ENCODE measurements at places on chromosomes 3 and 15.

DNA sequence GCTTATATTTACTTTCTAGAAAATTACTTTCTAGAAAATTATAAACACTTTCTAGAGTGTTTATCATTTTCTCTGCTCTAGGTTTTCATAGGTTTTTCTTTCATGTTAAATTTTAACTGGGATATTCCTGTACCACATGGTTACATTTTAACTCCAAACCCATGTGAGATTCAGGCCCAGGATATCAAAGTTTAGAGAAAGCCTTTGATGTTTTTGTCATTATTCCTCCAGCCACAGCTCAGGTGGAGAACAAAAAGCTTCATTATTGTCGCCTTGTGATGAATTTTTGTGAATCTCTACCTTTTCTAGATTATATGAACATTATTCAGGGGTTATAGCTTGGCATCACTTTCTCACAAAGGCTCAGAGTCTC is 816.0 kb downstream of the SQOR start:
- no peak for DNase-seq

- DNase-seq: no peak
Measured at GRCh38 chr3:50239649-50240048, 3.6 kb downstream of the GNAI2 start.

DNA sequence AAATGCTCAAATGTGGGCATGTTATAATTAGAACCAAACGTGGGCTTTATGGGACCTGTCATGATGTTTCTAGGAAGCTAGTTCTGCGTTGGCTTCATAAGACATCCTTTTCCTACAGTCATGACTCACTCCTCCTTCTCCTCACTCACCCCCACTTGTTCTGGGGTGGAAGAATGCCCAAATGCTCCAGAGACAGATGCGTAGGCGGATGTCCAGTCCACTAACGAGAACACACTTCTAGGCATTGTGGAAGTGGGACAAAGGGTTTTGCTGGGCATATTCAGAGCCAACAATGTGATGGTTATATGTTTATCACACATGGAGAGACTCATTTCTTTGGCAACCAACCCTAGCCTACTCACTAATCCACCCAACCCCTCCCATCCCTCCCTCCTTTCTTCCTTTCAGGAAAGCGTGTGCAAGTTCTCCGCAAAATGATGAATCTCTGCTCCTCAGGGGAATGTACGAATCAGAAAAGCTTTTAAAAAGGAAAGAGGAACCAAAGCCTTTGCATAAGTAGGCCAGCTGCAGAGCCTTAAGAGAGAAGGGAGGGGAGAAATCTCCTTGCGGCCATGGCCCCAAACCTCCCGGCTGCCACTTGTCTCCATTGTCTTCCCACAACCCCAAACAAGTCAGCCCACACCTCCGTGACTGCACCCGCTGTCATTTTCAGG is 123.0 kb upstream of the SPRED1 start:
- DNase-seq: no peak

DNA sequence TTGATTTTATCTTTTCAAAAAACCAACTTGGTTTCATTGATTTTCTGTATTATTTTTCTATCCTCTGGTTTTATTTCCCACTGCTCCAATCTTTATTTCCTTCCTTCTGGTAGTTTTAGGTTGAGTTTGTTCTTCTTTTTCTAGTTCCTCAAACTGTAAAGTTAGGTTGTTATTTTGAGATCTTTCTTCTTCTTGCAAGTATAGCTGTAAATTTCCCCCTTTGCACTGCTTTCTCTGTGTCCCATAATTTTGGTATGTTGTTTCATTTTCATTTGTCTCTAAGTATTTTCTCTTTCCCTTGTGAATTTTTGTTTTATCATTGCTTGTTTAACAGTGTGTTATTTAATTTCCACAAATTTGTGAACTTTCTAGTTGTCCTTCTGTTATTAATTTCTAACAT is 120.0 kb downstream of the PLD1 start:
- no peak for DNase-seq

GRCh38 chr3:64483467-64483866 is 204.3 kb downstream of the ADAMTS9 start:
- DNase-seq: no peak

GRCh38 chr3:35498506-35499210 is 140.7 kb upstream of the ARPP21 start:
- no peak for DNase-seq

DNA sequence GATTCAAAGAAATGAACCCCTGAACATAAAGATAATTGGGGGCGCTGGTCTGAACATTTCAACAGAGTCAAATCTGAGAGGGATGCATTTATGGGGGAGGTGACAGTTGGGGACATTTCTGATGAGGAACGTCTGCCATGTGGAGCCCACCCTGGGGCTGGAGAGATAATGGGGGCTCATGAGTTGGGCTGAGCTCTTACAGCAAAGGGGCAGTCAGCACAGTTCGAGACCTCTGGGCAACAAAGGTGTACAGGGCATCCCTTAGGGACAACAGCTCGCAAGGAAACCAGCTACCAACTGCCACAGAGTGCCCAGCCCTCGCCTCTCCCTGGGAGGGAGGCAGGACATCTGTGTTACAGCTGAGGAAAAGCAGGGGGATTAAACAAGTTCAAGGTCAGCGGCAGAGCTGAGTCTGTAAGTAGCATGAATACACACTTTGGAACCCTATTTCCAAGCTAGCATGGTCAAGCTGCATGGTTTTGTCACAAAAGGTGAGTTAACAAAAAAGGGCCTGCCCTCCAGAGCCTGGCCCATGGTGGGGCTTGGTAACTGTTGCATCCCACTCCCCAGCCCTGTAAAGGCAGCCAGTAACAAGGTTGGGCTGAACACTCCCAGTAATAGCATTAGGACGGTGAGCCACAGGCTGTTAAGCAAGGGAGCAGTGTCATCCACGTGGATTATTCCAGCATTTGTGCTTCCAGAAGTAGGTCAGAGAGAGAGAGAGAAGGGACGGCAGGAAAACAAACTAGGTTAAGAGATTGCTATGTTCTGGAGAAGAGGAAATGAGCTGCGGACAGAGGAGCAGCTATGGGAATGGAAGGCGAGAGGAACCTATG is 4.3 kb downstream of the GNB5 start:
- no peak for DNase-seq

GRCh38 chr3:156741935-156742334 is 67.5 kb downstream of the TIPARP start:
- DNase-seq: no peak

GRCh38 chr3:107062787-107063186 is 314.5 kb upstream of the CCDC54 start:
- DNase-seq: no peak

DNA sequence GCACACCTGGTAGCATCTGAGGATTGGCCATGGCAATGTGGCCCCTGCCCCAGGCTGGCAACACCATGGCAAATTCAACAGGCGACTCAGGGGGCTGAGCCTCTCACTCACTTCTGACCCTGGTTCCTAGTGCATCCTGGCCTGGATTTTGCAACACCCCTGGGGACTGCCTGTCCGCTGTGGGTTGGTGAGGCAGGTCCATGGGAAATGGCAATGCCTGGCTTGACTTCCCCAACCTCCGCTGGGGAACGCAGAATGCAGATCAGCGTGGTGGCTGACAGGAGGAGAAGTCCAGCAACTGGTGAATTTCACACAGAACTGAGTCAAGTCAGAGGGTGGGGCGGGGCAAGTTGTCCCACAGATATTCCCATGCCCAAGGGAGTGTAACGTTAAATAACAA is 3.9 kb upstream of the PSTPIP1 start:
- peak; percentile 12 for DNase-seq

GRCh38 chr3:66372681-66373350 is 128.0 kb downstream of the LRIG1 start:
- peak; percentile 77 for DNase-seq

DNA sequence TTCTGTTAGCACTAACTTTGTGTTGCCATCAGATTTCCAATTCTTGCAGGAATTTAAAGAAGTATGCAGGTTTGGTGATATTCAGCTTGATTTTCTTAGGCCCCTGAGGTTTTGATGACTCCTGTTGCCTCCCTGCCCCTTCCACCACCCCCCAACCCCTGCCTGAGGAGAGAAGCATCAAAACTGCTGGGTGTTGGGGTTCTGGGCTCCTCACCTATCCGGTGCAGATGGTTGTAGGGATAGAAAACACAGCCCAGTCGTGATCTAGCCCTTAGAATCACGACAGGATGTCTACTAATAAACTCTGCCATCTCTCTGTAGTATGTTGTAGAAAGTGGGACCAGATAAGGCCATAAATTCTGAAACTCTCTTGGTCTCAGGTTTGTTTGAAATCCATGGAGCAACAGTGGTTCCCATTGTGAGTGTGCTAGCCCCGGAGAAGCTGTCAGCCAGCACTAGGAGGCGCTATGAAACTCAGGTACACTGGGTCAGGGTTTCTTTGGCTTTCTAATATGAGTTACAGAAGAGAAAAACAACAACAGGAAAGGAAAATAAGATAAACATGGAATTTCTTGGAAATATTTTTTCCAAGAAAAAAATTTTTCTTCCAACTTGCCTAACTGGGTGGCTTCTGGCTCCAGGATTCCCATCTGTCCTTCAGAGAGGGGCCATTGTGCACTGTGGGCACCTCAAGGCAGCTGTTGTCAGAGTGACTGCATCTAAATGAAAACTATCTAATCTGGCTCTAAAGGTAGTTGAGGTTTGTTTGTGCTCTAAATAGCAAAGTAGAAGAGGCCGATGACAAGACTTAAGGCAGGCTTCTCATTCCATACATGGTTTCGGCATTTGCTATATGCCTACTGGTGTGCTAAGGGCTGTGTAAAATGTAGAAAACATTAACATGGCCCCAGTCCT is 8.7 kb downstream of the SRP14 start:
- peak; percentile 68 for DNase-seq

DNA sequence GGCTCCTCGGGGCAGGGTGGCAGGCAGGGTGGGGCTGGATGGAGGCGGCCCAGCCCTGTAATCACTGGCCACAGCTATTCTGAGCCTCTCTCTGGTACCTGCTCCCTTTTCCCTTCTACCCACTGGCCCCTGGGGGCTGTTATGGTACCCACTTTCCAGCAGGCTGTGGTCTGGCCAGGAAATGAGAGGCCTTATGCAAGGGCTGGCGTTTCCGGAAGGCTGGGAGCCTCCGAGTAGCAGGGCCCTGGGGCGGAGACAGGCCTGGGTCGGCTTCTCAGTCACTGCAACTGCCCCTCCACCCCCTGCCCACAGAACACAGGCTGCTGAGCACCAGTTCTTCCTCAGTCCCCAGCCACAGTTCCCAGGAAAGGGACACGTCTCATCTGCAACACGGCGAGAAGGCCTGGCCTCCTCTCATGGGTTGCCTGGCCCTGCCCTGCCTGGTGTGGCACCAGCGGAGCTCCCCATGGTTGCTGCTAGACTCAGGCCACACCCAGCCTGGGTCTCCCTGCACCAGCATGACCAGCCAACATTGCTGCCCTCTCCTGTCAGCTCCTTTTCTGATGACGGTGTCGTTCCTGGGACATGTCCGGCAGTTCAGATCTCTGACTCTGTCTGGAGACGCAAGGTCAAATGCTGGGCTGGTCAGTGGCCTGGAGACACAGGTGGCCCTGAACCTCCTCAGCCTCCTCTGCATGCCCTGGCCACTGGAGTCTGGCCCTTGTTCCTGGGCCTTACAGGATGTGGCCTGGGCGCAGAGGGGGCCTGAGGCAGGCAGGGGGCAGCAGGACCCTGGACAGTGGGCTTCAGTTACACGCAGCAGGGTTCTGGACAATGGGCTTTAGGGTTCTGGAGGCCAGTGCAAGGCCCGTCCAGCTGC is 6.5 kb downstream of the CHST13 start:
- DNase-seq: no peak

- DNase-seq: no peak
Measured at GRCh38 chr3:56522374-56522773, 34.6 kb upstream of the CCDC66 start.

- DNase-seq: no peak
Measured at GRCh38 chr3:18062657-18063025, 320.2 kb upstream of the TBC1D5 start.

- no peak for DNase-seq
Measured at GRCh38 chr3:81876826-81877225, 115.4 kb upstream of the GBE1 start.

- no peak for DNase-seq
Measured at GRCh38 chr3:116517308-116517707, 72.0 kb upstream of the LSAMP start.

DNA sequence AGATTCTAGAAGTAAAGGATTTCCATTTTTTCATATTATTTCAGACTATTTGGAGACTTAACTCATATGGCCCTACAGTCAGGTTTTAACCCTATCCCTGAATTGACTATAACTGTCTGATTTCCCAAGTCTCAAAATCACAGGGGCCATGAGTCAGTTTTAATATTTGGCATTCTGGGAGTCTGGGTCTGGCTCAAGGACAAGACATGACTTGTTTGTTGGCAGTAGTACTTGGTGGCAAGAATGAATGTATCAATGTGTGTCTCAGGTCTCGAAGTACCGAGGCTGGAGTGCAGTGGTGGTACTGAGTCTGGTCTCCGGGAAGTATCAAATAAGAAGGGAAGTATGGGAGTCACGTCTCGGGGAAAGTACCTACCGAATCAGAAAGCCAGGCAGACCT is 10.8 kb downstream of the UMPS start:
- no peak for DNase-seq

DNA sequence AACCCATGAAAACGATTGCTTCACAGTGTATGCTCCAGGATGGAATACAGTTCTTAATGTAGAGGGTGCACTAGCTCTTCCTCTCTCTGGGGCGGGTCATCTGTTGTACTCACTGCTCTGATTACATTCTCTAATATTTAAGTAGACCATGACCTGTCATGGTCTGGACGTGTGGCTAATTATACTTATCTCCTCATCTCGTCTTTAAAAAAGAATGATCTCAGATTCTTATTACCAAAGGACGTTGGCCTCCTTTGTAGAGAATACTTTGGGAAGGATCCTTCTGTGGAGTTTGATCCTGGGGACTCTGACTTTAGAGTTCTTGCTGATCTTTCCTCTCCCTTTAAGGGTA is 48.4 kb upstream of the TRAK1 start:
- DNase-seq: no peak

DNA sequence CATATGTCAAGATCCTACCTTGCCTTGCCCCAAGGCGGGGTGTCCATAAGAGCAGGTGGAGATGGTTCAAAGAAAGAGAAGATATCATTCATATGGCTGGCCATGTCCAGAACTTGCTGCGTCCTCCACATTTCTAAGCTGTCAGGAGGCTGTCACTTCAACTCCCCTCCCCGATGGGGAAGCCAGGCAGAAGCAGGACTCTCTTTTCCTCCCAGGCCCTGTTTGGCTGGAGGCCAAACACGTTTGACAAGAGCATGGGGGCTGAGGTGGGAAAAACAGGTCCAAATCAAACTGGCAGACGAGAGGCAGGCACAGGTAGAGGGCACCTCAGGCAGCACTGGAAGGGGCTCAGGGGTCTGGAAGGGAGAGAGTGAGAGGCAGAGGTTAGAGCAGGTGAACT is 37.7 kb downstream of the MESD start:
- no peak for DNase-seq

GRCh38 chr3:64351713-64352638 is 126.7 kb upstream of the PRICKLE2 start:
- DNase-seq: no peak

- DNase-seq: peak; percentile 77
Measured at GRCh38 chr3:30768703-30769550, 125.5 kb downstream of the GADL1 start.

- no peak for DNase-seq
Measured at GRCh38 chr3:156483426-156483825, 71.5 kb downstream of the SSR3 start.

- DNase-seq: no peak
Measured at GRCh38 chr15:66402761-66403284, 16.1 kb downstream of the MAP2K1 start.

- DNase-seq: no peak
Measured at GRCh38 chr3:11560746-11561145, 83.0 kb downstream of the VGLL4 start.

All from WTC11 (cell line).